ENCODE measurements at places on chromosomes 7 and 10. TPM values are rescaled to one million over a fixed set of nuclear protein-coding genes. Genes with fewer than 3 reads are reported as not detected.
A peak's percentile ranks its signal among the peaks of the same experiment; 100 is the strongest.

GRCh38 chr7:93958651-93959050, 37.1 kb downstream of the GNG11 start:
- H3K27me3 ChIP-seq, result 0 out of 3 replicates have a peak, but pooled peaks cover 2% of the 10 kb centered on the region
- no peak overlapping the region for H3K27ac ChIP-seq
- no peaks in the 10 kb centered on the region for H3K36me3 ChIP-seq
- no peak for DNase-seq

Gene ZNF117
- total RNA-seq, result 6.6 TPM

Gene ZFAND2A
- total RNA-seq, result 140 TPM

- no peaks in the 10 kb centered on the region for H3K27me3 ChIP-seq
- no peak for DNase-seq
- H3K36me3 ChIP-seq, result no peaks in the 10 kb centered on the region
- no peak overlapping the region for H3K4me3 ChIP-seq
- H3K27ac ChIP-seq, result no peak overlapping the region
Observed at GRCh38 chr7:97480772-97481390, 251.0 kb upstream of the TAC1 start.

DNA sequence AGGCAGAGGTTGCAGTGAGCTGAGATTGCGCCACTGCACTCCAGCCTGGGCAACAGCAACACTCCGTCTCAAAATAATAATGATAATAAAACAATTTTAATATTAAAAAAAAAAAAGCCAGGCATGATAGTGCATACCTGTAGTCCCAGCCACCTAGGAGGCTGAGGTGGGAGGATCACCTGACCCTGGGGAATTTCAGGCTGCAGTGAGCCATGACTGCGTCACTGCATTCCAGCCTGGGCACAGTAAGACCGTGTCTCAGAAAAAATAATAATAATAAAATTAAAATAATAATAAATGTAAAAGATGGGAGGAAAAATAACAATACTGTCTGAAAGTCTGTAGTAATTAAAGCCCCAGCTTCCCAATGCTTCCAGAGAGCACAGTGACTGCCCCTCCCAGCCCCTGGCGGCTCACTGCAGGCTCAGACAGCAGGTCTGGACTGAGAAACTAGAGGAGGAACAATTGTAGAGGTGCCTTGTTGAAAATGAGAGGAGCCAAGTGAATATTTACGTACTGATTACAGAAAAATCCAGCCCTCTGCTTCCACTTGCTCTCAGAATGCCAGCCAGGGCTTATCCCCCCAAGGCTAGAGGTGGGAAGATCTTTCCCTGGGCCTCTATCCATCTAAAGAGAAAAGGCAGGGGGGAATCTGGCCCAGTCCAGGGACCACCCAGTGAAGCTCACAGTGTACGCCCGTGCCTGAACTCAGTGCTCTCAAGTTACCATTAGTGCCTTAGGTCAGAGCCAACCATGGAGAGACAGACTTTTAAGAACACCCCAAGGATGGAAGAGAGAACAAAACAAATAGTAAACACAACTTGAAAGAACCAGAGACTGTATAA, 112.8 kb downstream of the PARD3 start:
- no peak overlapping the region for H3K27ac ChIP-seq
- H3K4me1 ChIP-seq, result peaks cover 77% of the 10 kb centered on the region
- H3K27me3 ChIP-seq, result no peaks in the 10 kb centered on the region
- no peaks in the 10 kb centered on the region for H3K36me3 ChIP-seq

- H3K36me3 ChIP-seq, result no peaks in the 10 kb centered on the region
- no peak overlapping the region for H3K27ac ChIP-seq
- no peak overlapping the region for H3K4me3 ChIP-seq
- no peaks in the 10 kb centered on the region for H3K4me1 ChIP-seq
Observed at GRCh38 chr10:63683223-63683622, 162.0 kb downstream of the REEP3 start.

- H3K4me1 ChIP-seq, result peaks cover 42% of the 10 kb centered on the region
- no peaks in the 10 kb centered on the region for H3K27me3 ChIP-seq
- H3K4me3 ChIP-seq, result no peak overlapping the region
- DNase-seq, result peak; percentile 34
Observed at GRCh38 chr10:119413471-119414080, 128.9 kb downstream of the RGS10 start.

DNA sequence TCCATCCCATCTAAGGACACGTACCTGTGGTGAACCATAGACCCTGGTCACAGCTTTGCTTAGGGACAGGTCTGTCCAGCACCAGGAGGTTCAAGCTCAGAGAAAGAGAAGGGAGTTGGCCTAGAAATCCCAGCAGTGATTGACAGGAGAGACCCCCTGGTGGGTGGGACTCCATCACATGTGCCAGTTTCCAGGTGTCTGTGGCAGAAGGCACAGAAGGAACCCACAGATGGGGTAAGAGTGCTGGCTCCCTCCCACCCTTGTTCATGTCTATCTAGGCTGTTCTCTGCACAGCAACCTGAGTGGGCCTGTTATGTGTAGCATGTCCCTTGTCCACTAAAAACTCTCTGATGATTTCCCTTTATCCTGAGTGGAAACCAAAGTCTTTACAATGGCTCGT, 54.0 kb upstream of the GRB10 start:
- H3K4me1 ChIP-seq, result peaks cover 20% of the 10 kb centered on the region
- no peak overlapping the region for H3K4me3 ChIP-seq
- DNase-seq, result no peak
- H3K27me3 ChIP-seq, result peaks cover 22% of the 10 kb centered on the region
- no peak overlapping the region for H3K27ac ChIP-seq

Gene NRG3
- total RNA-seq, result not detected

DNA sequence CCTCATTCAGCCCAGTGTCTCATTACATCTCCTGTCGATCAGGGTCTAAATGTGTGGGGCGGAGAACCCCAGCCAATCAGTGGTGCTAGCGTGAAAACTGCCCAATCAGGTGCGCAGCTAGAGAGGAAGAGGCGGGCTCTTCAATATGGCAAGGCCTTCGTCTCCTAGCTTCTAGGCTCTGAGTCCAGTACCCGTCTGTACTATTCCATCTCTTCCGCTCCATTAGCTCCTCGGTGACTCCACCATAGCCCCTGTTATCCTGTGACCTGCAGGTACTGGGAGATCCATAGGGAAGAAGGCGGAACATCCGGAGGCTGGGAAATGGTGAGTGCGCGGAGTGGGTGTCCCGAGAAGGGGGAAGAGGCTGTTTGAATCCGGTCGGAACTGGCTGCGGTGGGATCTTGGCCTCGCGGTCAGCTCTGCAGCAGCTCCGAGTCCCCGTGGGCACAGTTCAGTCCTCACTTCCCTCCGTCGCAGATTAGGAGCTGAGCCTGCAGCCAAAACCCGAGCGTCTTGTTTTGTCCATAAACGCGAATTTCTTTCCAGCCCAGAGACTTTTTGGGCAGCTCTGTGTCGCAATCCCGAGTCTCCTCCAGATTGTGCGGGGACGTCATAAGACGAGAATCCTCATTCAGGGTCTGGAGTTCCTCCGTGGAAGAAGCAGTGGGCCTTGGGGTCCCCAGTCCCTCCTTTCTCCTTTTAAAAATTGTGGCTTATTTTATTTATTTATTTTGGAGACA, at the start of gene ZNF727:
ZNF727 (plus strand) TSS at position 134 of the 740 bp plus-strand sequence; CDS start at position 322, 188 bp downstream.
- no peaks in the 10 kb centered on the region for H3K4me1 ChIP-seq
- H3K4me3 ChIP-seq, result no peak within 1 kb of the TSS
- no peaks in the 10 kb centered on the region for H3K27me3 ChIP-seq
- no peaks in the 10 kb centered on the region for H3K36me3 ChIP-seq
- DNase-seq, result no peak
